H1 (cell line): ENCODE measurements at places on chromosomes 4 and X. TPM values are rescaled to one million over a fixed set of nuclear protein-coding genes. Genes with fewer than 3 reads are reported as not detected.
A peak's percentile ranks its signal among the peaks of the same experiment; 100 is the strongest.

DNA sequence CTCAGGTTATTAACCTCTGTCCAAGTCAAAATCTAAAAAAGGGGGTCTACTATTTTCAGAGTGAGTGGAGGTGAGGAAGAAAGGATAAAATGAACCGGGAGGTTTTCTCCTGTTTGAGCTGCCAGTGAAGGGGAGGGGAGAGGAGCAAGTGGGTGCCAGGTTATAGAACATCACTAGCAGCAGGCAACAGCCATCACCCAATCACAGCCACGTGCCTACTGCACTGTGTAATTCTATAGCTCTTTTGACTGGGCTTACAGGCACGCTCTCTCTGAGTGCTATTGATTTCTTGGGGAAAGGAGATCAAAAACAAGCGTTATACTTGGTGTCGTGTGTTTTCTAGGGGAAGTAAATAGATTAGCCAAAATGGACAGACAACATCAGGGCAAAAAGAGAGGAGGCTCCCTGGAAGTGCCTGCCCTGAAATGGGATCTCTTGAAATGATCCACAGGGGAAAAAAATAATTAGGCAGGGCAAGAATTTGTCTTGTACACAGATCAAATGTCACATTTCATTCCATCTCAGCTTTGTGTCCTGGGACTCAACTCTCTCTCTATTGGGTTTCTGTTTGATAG, 300.5 kb upstream of the LCORL start:
- DNase-seq, result no peak

GRCh38 chrX:49951524-49952193, 29.3 kb downstream of the CLCN5 start:
- DNase-seq, result no peak

DNA sequence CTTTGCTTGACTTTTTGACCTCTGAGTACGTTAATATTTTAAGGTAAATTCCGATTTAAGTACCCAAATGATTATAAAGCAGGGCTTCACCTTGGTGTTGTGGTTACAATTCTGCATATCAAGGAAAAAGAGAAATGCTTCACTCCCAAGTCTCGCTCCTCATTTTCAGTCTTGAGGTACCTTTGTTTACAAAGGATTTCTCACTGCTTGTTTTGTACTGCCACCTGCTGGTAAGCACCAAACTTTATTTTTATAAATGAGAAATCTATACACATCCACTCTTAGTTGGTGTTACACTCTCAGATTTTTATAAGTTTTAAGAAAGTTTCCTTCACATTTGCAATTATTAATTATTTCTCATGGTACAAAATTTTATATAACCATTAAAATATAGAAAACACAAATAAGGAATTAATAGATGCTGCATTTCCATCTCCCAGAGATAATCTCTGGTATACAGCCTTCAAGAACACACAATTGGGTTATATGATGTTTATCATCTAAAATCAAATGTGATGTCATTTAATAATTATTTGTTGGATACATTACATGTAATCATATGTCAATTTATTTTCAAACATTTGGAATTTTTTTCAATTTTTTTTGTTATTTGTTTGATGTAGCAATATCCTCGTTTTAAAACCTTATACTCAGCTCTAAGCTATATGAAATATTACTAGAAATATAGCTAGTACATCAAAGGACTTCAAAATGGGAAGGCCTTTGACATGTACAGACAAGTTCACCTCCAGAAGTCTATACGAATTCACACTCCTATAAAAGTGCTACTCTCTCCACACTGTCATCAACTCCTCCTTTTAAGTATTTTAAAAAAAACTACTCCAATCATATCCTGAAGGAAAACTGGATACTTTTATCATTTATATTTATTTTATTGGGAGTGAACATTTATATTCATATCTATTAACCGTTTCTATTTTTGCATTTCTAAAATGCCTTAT, 179.9 kb downstream of the KCNIP4 start:
- DNase-seq, result no peak

- no peak for DNase-seq
These were observed 426 bp downstream of the SLBP start for GRCh38 chr4:1711571-1712215.

DNA sequence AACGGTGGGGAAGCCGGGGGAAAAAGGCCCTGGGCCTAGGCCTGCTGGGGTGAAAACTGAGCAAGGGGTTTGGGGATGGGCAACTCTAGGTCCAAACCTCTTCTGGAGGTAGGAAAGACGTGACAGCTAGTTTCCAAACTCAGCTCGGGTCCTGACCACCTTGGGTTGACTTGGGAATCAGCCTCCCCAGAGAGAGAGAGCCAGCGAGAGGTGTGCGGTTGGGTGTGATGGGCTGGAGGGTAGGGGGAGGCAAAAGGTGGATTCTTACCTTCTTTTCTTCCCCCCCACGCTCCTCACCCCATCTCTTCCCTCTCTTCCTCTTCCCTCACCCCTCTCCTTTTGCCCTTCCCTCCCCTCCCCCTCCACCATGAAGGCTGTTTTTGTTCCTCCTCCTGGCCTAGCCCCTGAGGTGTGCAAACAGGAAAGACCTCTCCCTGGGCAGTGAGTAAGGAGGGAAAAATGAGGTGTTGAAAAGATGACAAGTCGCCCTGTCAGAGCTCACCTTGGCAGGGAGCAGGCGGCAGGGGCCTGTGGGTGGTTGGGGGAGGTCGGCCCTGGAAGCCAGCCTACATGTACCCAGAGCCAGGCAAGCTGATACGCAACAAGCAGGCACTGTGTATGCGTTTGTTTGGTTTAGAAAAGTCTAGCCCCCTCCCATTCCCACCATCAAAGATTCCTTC, 14.8 kb downstream of the PJA1 start:
- DNase-seq, result no peak

- DNase-seq, result no peak
These were observed 8.0 kb downstream of the CCDC110 start for GRCh38 chr4:185463541-185463940.

The ENOX2 gene
- total RNA-seq, result 10.9 and 12.3 TPM in 2 replicates

DNA sequence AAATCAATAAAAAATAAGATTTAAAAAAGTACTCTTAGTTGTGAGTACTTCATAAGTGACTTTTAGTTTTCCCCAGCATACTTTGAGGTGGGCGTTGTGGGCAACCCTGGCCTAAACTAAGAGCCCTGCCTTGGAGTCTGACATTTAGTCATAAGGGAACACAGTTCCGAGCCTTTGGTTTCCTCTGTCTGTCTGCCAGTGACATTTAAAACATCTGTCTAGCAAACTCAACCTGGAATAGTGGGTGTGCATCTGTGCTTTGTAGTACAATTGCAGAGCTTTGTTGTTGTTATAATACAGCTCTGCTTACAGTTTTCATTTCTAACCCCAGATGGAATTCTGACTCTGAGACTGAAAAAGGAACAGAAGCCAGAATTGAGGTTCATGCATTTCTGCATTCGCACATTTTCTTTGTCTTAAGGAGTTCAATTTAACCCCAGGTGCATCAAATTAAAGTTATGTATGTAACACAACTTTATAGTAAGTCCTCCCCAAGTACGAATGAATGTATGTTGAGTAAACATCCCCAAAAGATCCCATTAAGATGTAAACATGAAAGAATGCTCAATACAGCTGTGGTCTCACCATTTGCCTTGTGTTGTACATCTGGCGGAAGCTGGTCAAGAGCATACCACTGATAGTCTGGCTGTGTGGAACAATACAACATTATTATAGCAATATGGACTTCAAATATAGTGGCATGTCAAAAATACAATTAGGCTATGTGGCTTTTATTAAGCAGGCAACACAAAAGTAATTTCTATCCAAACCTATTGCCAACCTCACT, 25.9 kb downstream of the TNIP3 start:
- no peak for DNase-seq

- no peak for DNase-seq
These were observed 11.1 kb downstream of the PLA2G12A start for GRCh38 chr4:109718759-109719158.

The OTC gene
- total RNA-seq, result not detected in 2 replicates

- DNase-seq, result no peak
These were observed 53.1 kb downstream of the BMP2K start for GRCh38 chr4:78829296-78829695.

GRCh38 chrX:68372665-68373064, 60.6 kb downstream of the OPHN1 start:
- DNase-seq, result no peak

DNA sequence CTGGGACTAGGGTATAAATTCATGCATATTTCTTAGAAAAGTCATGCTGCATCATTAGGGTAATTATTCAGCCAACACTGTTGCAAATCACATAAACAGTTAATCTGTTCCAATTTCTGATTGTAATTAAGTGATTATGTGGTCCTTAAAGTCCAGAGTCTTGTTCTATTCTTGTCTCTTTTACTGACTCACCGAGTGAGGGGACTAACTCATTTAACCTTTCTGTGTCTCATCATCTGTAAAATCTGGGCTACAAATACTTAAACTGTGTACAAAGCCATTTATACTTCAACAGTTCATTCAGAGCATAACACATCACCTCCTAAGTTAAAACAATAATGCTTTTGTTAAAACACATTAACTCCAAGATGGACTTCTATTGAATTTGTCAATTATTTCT, 65.4 kb upstream of the KLHL13 start:
- DNase-seq, result no peak

The MND1 gene
- 26.2 and 27.4 TPM in 2 replicates for total RNA-seq

The LGI2 gene
- 4.0 and 4.8 TPM in 2 replicates for total RNA-seq

GRCh38 chr4:120903419-120903818, 19.1 kb downstream of the PRDM5 start:
- no peak for DNase-seq

The HTN1 gene
- total RNA-seq, result not detected in 2 replicates

The MAGEA6 gene
- not detected in 2 replicates for total RNA-seq

- DNase-seq, result no peak
These were observed 14.3 kb downstream of the ABLIM2 start for GRCh38 chr4:8144359-8144758.

The WAS gene
- 0.63 and 0.80 TPM in 2 replicates for total RNA-seq

The NAA11 gene
- total RNA-seq, result not detected in 2 replicates

The AMMECR1 gene
- 20.6 and 21.2 TPM in 2 replicates for total RNA-seq

- DNase-seq, result no peak
These were observed 53.6 kb downstream of the NSG1 start for GRCh38 chr4:4440333-4441061.

DNA sequence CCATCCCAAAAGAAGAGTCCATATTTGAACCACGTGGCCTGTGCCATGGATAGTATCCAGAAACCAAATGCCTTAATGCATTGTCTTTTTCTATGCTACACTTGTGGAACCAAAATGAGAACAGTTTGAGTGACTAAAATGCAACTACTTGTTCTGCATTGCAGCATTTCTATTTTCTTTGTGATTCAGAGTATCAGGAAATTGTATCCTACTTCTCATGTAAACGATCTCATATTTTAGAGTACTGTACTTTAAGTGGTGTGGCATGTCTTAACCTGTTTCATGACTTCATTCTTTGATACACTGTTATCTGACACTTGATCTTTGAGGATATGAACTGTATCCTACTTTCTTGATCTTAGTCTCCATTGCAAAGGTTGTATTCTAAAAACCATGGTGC, 167.2 kb upstream of the WDR1 start:
- DNase-seq, result no peak

DNA sequence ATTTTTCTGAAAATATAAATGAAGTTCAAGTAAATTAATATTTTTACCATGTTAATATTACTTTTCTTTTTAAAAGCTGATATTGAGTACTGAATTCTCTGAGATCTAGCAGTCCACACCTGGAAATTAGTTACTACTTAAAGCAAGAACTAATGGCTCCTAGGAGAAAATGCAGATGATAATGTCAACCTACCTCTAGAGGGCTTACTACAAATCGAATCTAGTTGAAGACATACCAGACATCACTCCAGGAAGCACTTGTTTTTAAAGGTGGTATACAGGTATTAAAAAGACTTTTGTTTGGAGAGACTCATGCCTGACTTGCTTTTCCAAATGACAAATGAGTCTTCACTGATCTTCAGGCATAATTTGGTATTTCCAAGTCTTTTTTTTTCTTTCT, 516.4 kb upstream of the BOD1L1 start:
- DNase-seq, result no peak

The EXOC1 gene
- 17.7 and 19.6 TPM in 2 replicates for total RNA-seq

- DNase-seq, result no peak
These were observed 42.2 kb downstream of the AKAP4 start for GRCh38 chrX:50158593-50158992.

The FGA gene
- total RNA-seq, result not detected in 2 replicates

- no peak for DNase-seq
These were observed 28.7 kb upstream of the AFAP1 start for GRCh38 chr4:7968262-7968896.

DNA sequence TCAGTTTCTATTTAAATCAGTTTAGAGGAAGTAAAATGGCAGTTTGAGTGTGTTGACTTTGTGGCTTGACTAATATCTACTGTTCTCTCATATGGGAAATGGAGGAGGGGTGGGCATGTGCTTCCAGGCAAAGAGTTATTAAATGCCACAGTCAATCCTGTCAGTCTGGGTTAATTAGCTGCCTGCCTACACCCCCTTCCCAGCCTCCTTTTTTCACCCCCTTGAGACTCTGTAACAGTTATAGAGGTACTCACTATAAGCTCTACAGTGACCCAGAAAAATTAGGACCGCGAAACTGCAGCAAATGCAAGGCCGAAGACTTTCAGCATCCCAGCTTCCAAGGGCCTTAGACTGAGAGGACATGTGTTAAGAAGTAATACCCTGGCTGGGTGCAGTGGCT, 165.2 kb downstream of the CORIN start:
- DNase-seq, result no peak

DNA sequence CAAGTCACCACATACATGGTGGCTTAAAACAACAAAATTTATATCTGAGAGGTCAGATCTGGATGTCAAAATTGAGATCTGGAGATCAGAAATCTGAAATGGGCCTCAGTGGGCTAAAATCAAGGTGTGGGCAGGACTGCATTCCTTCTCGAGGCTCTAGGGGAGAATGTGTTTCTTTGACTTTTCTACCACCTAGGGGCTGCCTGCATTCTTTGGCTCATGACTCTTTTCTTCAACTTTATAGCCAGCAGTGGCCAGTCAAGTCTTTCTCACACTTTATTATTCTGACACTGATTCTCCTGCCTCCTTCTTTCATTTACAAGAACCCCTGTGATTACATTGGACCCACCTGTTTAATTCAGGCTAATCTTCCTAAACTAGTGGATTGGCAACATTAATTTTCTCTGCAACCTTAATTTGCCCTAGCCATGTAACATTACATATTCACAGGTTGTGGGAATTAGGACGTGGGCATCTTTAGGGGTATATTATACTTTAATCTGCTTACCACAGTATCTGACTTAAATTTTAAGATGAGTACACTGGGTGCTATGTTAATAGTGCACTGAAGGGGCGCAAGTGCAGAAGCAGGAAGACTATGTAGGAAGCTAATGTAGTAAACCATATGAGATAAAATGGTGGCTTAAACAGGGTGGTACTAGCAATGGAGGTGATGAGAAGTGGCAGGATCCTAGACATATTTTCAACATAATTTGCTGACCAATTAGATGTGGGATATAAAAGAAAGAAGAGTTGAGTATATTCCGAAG, 188.0 kb downstream of the SLC4A4 start:
- DNase-seq, result no peak

The HAND2 gene
- total RNA-seq, result not detected in 2 replicates

DNA sequence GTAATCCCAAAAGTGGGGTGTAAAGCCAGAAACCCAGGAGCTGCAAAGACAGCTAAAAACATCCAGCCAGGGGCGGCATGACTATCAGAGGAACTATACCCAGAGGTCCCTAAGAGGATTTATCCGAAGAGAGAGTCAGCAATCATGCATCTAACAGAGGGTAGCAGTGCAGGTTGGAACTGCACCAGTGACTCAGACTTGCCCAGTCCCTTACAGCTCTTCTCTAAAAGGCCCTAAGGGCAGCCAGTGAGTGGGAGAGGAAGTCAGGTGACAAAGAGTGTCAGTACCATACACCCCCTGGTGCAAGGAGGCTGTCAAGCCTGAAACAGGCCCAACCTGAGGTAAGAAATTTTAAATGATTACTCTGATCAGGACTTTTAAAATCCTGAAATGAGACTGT, 88.1 kb downstream of the CAMK2D start:
- DNase-seq, result peak; percentile 3

The RP2 gene
- 6.1 and 6.9 TPM in 2 replicates for total RNA-seq

The CPZ gene
- total RNA-seq, result 28.8 and 31.5 TPM in 2 replicates

The CLIC2 gene
- 0.61 TPM in 1 of 2 replicates, not detected in the other for total RNA-seq
